Endothelial cell of umbilical vein (primary cell): ENCODE measurements at places on chromosomes 12 and 14. TPM values are rescaled to one million over a fixed set of nuclear protein-coding genes. Genes with fewer than 3 reads are reported as not detected.

- DNase-seq: peak; percentile 27
These were observed 3.2 kb downstream of the PTGES3 start for GRCh38 chr12:56684745-56685359.

GRCh38 chr14:104316723-104317491 is 178.5 kb downstream of the KIF26A start:
- no peak for DNase-seq

Gene MYF5
- polyA plus RNA-seq: not detected in 2 replicates

GRCh38 chr14:20614038-20614840 is 23.1 kb upstream of the RNASE12 start:
- peak; percentile 28 for DNase-seq

Gene TPPP2
- polyA plus RNA-seq: not detected in 2 replicates

Gene USP30
- polyA plus RNA-seq: 24.3 and 34.7 TPM in 2 replicates

DNA sequence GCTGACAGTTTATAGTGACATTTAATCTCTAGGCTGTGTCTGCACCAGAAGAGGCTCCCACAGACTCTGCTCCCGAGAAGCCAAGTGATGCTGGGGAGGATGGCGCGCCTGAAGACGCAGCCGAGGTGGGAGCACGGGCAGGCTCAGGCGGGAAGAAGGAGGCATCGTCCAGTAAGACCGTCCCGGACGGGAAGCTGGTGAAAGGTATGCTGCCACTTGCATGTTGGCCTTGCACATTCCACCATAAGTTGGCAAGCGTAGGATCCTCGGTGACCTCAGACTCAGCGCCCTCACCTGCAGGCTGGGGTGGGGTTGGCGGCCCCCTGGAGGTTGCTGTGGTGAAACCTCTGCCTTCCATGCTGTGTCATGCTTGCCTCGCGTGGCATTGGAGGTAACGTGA is 45.6 kb downstream of the SFSWAP start:
- DNase-seq: no peak

DNA sequence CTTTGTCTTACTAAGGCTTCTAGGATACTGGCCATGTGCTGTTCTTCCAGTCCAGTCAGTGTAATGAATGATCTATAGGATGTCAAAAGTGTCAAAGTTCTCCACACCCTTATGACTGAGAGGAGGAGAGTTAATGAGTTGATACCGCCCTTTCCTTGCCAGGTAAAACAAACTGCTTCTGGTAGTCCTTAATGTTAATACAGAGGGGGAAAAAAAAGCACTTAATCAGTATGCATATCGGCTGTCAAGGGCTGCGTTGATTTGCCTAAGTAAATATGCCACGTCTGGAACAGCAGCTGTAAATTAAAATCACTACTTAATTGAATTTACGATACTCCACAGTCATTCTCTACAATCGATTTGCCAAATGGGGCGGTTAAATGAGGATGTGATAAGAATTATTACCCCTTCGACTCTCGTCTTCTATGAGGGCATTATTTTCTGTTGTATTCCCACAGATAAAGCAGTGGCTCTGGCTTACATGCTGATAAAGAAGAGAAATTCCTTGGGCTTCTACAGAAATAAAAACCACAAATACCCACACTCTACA is 416.0 kb downstream of the KCNH5 start:
- DNase-seq: no peak

- no peak for DNase-seq
These were observed 28.9 kb upstream of the TMEM179 start for GRCh38 chr14:104633276-104634137.

DNA sequence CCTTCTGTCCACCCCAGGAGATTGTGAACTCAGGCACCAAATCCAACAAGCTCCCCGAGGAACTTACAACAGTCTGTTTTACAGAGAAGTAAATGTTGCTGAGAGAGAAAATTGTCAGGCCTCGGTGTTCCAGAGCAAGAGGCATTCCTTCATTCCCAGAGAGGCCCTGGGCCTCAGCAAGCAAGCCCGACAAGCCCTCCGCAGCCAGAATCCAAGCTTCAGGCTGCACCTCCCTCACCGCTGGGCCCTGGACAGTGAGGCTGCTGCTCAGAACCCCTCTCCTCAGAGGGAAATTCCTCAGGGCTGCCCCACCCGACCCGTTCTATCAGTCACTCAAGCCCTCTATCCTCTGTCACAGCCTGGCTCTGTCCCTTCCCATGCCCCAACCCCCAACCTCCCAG is 56.4 kb downstream of the ZFP36L1 start:
- no peak for DNase-seq

Gene CIT
- 13.3 and 14.1 TPM in 2 replicates for polyA plus RNA-seq

Gene MRPL51
- polyA plus RNA-seq: 84.5 and 147 TPM in 2 replicates

DNA sequence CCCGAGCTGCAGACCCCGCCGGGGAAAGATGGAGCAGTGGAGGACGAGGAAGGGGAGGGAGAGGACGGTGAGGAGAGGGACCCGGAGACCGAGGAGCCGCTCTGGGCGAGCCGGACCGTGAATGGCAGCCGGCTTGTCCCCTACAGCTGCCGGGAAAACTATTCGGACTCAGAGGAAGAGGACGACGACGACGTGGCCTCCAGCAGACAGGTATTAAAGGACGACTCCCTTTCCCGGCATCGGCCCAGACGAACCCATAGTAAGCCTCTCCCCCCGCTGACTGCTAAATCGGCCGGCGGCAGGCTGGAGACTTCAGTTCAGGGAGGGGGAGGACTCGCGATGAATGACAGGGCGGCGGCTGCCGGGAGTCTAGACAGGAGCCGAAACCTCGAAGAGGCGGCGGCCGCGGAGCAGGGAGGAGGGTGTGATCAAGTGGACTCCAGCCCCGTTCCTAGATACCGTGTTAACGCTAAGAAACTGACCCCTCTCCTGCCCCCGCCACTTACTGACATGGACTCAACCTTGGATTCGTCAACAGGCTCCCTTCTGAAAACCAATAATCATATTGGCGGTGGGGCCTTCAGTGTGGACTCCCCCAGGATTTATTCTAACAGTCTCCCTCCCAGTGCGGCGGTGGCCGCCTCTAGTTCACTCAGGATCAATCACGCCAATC is 962 bp downstream of the LEMD3 start:
- peak; percentile 73 for DNase-seq

Gene EID3
- polyA plus RNA-seq: 1.2 and 1.5 TPM in 2 replicates

Gene B3GNT4
- polyA plus RNA-seq: 0.11 and 0.13 TPM in 2 replicates

- DNase-seq: no peak
These were observed 119.2 kb downstream of the TMTC2 start for GRCh38 chr12:82805812-82806497.

Gene MBIP
- polyA plus RNA-seq: 8.1 and 8.8 TPM in 2 replicates

DNA sequence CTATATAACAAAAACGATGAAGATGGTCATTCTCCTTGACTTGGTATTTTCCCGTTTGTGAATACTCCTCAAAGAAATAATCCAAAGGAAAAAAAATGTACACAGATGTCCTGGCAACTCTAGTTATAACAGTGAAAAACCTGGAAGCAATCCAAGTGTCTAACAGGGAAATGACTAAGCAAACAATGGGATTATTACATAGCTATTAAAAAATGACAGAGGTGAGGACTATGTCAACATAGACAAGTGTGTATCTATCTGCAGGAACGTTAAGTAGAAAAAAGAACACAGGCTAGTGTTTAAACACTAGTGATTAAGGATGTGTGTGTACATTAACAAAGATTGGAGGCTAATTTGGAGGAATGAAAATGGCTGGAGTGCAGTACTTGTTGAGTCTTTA is 5.9 kb upstream of the APOLD1 start:
- DNase-seq: peak; percentile 95

DNA sequence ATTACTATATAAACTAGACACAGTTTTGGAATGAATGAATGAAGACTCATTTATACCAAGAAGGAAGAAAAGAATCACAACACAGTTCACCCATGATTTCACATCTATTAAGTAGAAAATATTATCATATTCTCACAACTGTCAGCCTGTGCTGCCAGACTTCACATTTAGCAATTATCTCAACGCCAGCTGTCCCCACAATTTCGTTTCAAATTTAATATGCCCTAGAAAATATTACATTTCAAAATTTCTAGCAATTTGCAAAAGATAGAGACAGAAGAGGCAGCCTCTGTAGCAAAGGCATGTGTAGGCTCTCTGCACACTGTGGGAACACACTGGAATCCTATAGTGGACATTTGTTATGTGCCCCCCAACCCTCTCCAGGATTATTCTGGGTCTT is 83.6 kb downstream of the ANKS1B start:
- DNase-seq: no peak

Gene PTPN6
- 0.25 and 0.38 TPM in 2 replicates for polyA plus RNA-seq

DNA sequence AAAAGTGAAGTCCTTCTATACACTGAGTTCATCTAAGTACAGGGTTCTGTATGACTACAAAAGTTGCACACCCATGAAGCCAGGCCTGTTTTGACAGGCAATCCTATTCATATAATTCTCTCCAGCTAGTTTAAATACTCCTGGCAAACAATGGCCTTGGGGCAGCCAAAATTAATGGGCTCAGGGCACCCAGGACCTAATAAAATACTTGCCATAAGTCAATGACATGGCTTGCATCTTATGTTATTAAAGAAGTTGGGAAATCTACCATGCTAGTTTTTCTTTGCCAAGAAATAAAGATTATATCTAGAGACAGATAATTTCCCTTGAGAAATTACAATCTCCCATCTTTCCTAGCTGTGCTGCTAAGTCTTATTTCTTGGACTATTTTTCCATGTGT is 11.1 kb upstream of the TMTC1 start:
- no peak for DNase-seq

DNA sequence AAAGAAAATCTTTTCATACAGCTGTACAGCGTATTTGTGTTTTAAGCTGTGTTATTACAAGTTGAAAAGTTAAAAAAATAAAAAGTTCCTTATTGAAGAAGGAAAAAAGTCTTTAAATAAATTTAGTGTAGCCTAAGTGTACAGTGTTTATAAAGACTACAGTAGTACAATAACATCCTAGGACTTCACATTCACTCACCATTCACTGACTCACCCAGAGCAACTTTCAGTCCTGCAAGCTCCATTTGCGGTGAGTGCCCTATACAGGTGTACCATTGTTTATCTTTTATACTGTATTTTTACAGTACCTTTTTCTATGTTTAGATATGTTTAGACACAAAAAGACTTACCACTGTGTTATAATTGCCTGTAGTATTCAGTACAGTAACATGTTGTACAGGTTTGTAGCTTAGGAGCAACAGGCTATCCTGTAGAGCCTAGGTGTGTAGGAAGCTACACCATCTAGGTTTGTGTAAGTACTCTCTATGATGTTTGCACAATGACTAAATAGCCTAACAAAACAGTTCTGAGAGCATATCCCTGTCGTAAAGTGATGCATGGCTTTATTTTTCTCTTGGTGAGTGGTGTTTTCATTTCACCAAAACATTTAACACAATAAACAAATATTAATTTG is 275.2 kb downstream of the DACT1 start:
- DNase-seq: no peak
